ENCODE measurements at places on chromosomes 2 and 18.

DNA sequence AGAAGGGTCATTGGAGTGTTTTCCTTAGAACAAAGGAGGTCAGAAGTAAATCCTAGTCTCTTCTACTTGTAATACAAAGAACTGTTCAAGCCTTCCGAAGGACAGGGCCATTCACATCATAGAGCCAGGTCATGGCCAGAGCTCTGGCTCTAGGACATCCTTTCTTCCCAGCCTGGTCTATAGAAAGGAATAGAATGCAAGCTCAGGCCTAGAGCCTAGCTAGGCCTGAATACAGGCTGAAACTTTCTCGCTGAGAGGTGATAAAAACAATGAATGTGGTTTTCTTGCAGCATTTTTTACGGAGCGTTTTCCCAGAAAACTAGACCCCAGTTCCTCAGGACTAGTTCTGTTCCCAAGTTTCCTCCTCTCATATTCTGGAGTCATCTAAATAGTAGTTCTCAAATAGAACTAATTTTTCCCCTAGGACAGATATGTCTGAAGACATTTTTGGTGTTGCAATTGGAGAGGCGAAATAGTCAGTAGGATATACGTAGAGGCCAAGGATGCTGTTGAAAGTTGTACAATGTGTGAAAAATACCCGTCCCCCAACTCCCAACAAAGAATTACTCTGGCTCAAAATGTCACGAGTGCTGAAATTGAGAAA lies 6.8 kb downstream of the UGT1A6 start:
- no peak for DNase-seq

DNA sequence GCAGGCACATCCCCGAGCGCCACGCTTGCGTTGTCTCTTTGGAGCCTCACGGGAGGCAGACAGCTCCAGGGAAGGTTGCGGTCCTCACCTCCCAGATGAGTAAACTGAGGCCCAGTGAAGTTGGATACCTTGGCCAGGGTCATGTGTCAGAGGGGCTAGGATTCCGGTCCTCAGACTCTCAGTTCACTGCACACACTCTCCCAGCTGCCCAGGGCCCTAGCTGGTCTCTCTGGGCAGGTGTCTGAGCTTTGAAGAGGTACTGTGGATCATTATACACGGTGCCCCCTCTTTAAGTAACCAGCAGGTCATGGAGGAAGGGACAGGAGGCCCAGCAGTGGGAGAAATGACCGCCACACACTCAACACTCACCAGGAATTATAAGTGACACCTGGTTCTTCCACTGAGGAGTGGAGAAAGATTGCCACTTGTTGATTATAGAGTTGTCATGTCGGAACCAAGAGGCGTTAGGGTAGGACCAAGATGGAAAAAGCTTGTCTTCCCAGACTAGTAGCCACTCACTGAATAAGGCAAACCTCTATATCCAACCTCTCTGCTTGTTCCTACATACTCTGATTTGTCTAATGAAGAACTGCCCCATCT lies 588 bp downstream of the TMEM214 start:
- no peak for DNase-seq

DNA sequence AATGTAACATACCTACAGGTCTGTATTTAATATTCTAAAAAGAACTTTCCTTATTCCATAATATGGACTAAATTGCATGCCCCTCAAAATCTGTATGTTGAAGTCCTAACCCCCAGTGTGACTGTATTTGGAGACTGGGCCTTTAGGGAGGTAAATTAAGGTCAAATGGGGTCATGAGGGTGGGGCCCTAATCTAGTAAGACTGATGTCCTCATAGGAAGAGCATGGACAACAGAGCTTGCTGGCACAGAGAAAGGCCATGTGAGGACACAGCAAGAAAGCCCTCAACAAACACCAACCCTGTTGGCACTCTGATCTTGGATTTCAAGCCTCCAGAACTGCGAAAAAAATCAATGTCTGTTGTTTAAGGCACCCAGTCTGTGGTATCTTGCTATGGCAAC lies 18.6 kb downstream of the SF3B1 start:
- DNase-seq: no peak

DNA sequence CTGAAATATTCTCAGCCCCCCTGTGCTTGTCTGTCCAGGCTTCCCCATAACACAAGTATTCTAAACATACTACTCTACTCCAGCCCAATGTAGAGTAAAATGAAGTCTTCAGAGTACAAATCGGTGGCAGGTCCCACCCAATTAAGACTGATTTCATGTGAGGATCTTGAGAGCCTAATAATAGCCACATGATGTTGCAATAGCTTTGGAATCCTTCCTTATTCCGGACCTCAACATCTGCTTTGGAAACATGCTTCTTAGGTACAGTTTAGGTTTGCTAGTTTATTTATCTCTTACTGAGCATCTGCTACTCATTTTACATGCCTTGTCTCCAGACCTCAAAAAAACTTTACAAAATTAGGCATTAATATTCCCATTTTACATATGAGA lies 207.3 kb upstream of the RAB6C start:
- DNase-seq: no peak

- DNase-seq: no peak
Observed at GRCh38 chr2:9217838-9218770, 11.5 kb downstream of the ASAP2 start.

DNA sequence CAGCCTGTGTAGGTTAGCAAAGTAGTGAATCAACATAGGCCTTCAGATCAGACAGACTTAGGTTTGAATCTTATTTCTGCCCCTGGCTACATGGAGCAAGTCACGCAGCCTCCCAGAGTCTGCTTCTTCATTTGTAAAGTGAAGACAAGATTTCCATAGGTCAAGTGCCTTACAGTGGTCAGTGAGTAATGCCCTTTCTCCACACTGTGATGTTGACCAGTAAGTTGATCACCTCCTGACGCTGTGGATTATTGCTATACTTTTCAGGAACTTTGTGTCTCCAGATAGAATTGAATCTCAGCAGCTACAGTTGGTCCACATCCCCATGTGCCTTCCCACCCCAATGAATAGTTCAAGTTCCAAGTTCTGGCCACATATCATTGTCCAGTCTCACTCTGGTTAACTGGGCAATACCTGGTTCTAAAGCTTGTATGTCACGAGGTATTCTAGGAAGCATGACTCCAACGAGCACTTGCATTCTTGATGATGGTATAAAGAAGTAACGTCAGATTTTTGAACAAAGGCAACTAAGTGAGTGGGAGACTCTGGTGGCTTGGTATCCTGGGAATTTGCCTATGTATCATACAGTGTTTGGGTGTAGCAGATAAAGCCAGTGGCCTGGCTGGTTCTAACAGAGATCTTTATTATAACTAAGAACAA lies 2.1 kb upstream of the CLIP4 start:
- no peak for DNase-seq

DNA sequence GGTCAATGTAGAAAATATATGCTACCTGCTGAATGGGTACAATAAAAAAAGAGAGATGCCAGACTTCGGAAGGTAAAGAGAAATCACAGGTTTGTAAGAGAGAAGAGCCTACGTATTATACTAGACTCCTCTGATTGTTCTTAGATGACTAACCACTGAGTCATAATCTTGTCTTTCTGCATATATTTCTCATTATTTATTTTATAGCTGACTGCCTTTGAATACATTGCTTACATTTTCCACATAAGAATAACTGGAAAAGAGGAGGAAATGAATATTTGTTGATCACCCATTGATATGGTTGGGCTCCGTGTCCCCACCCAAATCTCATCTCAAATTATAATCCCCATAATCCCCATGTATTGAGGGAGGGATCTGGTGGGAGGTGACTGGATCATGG lies 90.3 kb upstream of the RAB27B start:
- no peak for DNase-seq

- no peak for DNase-seq
Observed at GRCh38 chr18:582465-582864, 2.3 kb downstream of the CETN1 start.

DNA sequence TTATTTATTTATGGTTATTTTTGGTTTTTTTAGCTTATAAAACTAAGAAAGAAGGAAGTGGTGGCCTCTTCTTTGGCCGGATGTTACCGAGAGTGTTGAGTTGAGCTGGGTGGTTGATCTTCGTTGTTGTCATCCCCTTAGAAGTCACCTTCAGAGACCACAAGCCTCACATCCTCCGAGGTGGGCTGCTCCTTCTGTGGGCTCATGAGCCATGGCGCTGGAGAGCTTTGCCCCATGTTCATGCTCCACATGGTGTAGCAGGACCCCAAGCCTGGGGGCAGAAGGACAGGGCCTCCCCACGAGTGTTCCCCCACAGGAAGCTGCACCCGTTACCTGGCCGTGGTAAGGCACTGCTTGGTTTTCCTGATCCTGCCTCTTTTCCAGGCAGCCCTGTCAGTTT lies 23.4 kb downstream of the SNTG2 start:
- DNase-seq: no peak

- no peak for DNase-seq
Observed at GRCh38 chr2:216652566-216652965, 19.3 kb downstream of the IGFBP2 start.

DNA sequence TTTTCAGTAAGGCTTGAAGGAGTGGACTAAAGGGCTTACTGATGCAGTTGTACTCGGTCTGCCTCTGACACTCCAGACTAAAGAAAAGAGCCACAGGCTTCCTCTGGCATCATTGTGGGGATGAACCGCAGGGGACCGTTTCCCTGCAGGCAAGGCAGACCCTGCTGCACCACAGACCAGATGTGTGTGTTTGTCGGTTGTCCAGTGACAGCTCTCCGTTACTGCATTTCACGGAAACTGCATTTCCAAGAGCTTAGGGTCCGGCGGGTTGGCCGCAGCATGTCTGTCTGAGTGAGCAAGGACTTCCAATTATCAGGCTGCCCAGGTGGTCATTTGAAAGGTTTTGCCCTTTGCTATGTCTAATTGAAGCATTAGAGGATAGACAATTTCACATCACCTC lies 98.1 kb downstream of the FAM210A start:
- no peak for DNase-seq

GRCh38 chr2:182226807-182227206 lies 200.0 kb downstream of the PDE1A start:
- DNase-seq: no peak

DNA sequence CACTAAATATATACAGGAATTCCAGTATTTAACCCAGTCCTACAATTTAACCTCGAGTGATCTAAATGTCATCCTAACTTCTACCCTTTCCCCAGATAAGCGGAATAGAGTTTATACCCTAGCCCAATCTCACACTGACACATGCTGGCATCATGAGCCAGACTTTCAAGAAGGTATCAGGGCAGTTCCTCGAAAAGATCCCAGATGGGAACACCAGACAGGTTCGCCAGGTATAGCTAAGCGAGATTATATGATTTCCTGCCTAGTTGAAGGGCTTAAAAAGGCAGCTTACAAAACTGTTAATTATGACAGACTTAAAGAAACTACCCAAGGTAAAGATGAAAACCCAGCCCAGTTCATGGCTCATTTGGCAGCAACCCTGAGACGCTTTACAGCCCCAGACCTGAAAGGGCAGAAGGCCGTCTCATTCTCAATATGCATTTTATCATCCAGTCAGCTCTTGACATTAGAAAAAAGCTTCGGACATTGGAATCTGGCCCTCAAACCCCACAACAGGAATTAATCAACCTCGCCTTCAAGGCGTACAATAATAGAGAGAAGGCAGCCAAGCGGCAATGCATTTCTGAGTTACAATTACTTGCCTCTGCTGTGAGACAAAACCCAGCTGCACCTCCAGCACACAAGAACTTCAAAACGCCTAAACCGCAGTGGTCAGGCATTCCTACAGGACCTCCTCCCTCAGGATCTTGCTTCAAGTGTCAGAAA lies 668.2 kb upstream of the PKDCC start:
- DNase-seq: no peak

DNA sequence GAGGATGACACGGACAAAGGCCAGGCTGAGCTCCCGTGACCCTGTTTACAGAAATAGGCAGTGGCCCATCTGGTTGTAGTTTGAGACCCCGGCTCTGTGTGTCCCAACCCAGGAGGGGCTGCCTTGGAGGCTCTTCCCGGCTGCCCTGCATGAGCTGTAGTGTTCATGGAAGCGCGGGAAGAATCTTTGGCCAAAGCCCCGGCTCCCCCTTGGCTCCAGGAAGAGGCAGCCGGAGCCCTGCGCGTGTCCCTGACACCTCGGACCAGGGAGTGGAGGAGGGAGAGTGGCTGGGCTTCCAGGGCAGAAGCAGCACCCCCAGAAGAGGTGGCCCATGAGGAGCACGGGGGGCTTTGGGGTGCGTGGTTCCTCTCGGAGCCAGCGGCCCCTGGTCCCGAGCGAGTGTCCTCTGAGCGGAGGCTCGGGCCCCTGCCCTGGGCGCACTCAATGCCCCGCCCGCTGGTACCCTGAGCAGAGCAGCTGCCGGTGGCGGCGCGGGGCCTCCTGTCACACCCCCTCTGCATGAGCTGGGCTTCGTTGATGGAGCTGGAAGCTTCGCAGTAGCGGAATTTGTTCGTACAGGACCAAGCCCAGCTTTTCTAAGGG lies 21.7 kb downstream of the GPR35 start:
- DNase-seq: no peak

- no peak for DNase-seq
Observed at GRCh38 chr2:238269741-238270140, 18.7 kb downstream of the PER2 start.
